ENCODE measurements at places on chromosomes 5 and 9.

GRCh38 chr9:128701227-128701854 is 962 bp upstream of the PKN3 start:
- DNase-seq: no peak

DNA sequence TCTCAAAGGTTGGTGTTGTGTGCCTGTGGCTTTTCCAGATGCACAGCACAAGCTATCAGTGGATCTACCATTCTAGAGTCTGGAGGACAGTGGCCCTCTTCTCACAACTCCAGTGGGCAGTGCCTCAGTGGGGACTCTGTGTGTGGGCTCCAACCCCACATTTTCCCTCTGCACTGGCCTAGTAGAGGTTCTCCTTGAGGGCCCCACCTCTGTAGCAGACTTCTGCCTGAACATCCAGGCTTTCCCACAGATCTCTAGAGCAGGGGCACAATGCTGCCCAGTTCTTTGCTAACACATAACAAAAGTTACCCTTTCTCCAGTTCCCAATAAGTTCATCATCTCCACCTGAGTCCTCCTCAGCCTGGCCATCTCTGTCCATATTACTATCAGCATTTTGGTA is 102.1 kb upstream of the ANKRD55 start:
- DNase-seq: no peak

DNA sequence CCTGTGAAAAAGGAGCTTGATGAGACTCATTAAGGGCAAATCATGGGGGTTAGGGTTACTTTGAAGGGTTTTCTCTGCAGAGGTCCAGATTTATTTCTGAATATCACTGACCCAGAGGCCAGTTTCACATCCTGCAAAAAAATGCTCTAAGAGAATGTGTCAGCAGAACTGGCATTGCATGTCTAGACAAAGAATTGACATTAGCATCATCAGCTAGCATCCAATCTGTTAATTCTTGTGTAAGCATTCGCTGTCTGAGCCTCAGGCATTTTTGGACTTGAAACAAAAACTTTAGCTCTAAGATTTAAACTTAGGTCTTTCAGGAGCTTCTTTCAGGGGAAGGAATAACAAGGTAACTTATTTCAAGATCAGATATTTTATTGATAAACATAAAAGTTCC is 187.9 kb upstream of the ELL2 start:
- no peak for DNase-seq

DNA sequence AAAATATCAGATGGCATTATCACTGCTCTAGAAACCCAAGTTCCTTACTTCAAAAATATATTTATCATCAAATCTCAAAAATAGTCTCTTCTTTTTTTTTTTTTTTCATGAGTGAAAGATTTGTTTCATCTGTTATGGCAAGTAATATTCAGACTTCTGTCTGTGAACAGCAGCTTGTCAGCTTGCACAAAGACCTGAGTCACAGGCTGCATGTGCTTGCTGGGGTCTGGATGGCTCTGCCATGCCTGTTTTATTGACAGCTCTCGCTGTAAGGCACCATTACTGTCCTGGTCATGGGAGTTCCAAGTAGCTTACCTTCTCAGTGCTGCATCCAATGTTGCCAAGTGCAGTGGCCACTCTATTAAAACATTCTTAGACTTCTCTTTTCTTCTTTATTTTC is 456.4 kb downstream of the GADD45G start:
- DNase-seq: no peak
